Fibroblast of skin of scalp (primary cell): ENCODE measurements at places on chromosomes 4 and X.
A peak's percentile ranks its signal among the peaks of the same experiment; 100 is the strongest.

DNA sequence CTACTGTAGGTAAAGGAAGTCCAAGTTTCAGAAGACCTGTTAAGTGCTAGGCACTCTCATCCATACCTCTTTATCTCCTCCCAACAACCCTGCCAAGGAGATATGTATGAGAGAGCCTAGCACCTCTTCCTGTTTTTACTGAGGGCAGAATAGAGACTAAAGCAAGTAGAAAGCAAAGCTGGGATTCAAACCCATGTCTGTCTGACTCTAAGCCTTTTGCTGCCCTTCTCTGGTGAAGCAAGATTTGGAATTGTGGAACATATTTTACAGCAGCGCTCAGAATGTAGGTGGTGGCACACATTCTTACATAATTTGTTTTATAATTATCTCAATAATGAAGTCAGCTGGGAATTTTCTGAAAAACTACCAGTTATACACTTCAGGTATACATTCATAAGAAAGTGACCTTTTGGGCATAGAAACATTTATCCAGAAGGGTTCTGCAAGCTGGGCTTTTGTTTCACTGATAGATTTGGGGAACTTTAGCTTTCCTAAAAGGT lies 41.7 kb downstream of the SEPTIN11 start:
- DNase-seq = peak; percentile 53

- DNase-seq = no peak
These were observed 51.9 kb upstream of the SLC6A14 start for GRCh38 chrX:116384406-116384954.

DNA sequence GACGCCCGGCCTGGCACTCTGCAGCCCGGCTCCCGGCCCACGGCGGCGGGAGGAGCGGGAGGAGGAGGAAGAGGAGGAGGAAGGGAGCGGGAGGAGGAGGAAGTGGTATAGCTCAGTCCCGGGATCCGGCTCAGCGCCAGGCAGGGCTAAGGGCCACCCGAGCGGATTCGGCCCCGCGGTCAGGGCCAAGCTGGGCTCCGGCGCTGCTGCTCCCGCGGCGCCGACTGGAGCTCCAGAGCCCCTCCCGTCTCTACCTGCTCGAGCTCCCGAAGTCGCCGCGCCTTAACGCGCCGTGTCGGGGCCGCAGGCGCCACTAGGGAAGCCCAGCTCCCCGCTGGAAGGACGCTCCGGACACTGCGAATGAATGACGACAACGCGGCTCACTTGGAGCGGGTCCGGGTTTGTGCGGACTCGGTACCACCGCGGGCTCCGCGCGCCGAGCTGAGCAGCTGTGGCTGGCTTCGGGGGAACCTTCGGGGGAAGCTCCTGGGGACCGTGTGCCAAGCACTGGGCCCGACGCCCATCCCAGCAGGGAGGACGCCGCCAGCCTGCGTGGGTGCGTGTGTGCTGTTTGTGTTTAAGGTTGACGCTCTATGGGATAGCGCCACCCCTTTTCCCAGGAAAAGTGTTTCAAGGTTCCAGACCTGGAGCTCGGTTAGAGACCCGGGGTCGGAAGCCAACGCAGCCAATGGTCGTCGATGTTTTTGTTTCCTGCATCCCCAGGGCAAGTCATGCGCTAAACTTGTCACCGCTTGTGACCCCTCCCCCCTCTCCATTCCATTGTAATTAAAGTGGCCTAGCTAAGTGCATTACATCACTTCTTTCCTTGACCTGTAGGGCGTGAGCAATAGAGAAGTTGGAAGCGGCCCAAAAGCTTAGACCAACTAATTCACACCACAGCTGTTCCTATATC lies at the start of gene TBC1D9:
TBC1D9 (minus strand) TSS at position 67 of the 913 bp plus-strand sequence. CDS start 340 bp downstream, outside the sequence.
- DNase-seq = peak; percentile 84

GRCh38 chr4:71261633-71262121 lies 77.1 kb upstream of the SLC4A4 start:
- no peak for DNase-seq

DNA sequence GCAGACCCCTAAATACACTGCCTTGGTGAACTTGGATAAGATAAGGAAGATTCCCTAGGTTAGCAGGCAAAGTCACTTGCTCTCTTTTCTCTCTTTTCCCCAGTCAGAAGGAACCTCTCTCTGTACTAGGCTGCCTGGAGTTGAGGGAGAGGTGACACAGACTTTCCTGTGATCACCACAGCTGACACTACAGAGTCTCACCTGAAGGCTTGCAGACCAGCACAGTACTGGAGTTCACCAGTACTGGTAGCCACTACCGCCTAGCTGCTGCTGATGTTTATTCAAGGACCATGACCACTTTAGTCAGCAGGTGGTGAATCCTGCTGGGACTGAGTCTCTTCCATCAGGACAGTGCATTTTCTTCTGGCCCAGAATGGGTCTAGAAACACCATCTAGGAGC lies 63.3 kb downstream of the PTPN13 start:
- DNase-seq = no peak

GRCh38 chr4:48653217-48654014 lies 126.7 kb downstream of the FRYL start:
- peak; percentile 62 for DNase-seq

DNA sequence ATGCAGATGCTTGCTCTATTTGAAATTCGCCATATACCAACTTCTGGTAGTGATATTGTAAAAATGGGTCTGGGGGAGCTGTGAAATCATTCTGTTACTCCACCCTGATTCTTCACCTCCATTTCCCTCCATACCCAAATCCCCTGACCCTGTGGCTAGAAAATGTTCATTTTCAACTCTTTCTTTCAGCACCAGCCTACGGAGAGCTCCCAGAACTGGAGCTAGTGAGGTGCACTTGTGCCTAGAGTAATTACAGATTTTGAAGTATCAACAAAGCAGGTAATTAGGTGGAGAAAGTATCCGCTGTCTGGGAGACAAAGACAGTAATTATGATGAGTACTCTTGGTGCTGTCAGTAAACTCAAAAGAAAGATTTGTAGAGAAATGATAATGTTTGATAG lies 8.1 kb downstream of the ARHGAP36 start:
- no peak for DNase-seq

GRCh38 chrX:128250621-128251020 lies 198.4 kb upstream of the ACTRT1 start:
- DNase-seq = no peak

DNA sequence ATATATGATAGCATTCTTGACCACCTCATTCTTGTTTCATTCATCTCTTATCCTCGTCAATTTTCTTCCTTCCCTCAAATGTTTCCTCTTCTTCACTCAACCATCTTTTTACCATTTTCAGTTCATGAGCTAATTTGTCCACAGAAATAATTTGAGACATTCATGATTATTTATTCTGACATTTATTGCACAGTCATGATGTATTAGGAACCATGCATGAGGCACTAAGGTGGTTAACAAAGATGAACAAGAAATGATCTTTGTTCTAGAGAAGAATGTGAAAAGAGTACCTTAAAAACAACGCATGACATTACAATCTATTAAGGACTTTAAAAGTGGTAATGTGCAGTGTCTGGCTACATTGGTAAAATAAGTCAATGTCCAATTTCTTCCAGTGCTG lies 27.9 kb downstream of the TEC start:
- DNase-seq = no peak

DNA sequence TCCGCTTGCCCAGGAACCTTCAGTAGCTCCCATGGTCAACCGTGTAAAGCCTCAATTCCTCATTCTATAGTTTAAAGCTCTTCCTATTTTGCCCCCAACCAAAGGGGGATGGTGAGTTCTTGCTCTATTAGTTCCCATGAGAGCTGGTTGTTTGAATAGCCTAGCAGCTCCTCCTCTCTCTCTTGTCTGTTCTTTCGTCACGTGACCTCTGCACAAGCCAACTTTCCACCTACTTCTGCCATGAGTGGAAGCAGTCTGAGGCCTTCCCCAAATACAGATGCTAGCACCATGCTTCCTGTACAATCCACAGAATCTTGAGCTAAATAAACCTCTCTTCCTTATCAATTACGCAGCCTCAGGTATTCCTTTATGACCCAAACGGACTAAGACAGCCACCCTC lies 42.8 kb downstream of the ANXA5 start:
- no peak for DNase-seq

DNA sequence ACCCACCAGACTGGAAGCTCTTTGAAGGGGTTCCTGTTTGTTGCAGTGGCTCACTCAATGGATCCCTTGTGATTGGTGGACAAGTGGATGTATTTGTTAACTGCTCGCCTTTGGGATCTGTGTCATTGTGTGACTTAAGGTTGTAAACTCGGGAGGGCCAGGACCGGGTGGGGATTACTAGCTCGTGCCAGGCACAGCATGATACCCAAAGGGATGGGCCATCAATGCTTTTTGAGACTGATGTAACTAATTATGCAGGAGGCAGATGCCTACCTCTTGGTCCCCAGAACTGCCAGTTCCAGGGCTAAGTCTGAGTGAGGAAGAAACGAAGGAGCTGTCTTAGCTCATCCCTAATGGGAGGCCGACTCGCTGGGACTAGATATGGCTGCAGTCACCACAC lies 27.7 kb downstream of the UTP14A start:
- no peak for DNase-seq

DNA sequence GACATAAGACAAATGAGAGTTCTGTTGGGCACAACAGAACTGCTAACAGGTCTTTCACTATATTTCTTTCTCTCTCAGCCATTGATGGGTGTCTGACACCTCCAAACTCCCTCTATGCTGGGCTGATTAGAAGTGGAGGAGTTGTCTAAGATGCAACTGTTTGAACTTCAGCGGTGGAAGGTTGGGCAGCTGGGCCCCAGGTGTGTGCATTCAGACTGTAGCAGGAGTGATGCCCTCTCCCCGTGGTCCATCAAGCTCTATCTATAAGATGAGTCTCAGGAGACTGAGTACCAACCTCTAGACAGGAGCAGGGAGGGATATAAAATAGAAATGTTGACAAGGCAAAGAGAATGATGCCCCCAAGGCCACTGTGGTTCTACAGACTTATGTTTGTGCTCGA lies 28.2 kb upstream of the CHRNA9 start:
- DNase-seq = no peak

GRCh38 chr4:77817304-77818072 lies 1.7 kb downstream of the CNOT6L start:
- DNase-seq = no peak

DNA sequence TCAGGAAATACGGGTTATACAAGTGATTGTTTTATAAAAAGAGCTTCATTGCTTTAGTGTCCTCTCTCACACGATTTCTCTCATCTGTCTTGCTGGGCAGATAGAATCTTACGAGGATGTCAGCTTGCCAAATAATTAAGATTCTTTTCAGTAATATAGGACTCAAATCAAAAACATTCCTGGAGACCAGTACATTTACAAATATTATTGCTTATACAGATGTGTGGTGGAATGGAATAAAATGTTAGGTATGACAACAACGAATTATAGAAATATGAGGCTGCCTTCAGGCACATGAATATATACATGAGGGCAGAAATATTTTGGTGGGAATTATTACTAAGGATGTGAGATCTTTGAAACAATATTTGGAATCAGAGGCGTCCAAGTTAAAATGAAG lies 88.9 kb downstream of the GC start:
- peak; percentile 49 for DNase-seq

- DNase-seq = no peak
These were observed 701.1 kb upstream of the ATOH1 start for GRCh38 chr4:93127489-93127888.

- no peak for DNase-seq
These were observed 82.8 kb downstream of the PHOX2B start for GRCh38 chr4:41665636-41666207.

GRCh38 chr4:27928761-27929540 lies 1068.3 kb downstream of the STIM2 start:
- no peak for DNase-seq

GRCh38 chr4:85720735-85721134 lies 245.8 kb downstream of the ARHGAP24 start:
- peak; percentile 70 for DNase-seq

- peak; percentile 49 for DNase-seq
These were observed 15.4 kb upstream of the JADE1 start for GRCh38 chr4:128793859-128794672.

- DNase-seq = no peak
These were observed 857 bp downstream of the SCML1 start for GRCh38 chrX:17737986-17738713.

- no peak for DNase-seq
These were observed 7.4 kb upstream of the HDAC6 start for GRCh38 chrX:48794340-48794910.

DNA sequence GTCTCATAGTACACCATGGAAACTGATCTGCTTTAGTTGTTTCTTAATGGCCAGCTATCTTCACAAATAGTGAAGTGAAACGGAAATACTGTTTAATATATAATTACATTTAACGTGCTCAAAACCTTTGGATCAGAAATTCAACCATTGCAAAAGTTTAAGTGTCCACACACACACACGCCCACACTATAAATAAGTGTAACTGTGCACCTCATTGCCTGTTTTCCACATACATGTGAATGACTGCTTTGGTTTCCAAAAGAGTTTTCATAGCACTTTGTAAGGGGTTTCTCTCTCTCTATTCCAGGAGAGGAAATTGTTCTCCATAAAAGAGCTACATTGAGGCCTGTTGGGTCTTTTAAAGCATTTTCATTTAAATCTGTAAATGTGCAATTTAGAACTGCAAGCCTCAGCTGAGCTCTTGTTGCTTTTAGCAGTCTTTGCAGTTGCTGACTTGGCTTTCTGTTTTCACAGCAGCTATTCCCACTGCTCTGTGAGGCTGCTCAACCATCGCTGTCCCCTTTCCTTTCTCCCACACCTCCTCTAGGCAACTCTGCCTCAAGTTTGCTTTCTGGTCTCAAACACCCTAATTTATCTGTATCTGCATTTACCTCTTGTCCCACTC lies 94.5 kb downstream of the RAPGEF2 start:
- DNase-seq = no peak

DNA sequence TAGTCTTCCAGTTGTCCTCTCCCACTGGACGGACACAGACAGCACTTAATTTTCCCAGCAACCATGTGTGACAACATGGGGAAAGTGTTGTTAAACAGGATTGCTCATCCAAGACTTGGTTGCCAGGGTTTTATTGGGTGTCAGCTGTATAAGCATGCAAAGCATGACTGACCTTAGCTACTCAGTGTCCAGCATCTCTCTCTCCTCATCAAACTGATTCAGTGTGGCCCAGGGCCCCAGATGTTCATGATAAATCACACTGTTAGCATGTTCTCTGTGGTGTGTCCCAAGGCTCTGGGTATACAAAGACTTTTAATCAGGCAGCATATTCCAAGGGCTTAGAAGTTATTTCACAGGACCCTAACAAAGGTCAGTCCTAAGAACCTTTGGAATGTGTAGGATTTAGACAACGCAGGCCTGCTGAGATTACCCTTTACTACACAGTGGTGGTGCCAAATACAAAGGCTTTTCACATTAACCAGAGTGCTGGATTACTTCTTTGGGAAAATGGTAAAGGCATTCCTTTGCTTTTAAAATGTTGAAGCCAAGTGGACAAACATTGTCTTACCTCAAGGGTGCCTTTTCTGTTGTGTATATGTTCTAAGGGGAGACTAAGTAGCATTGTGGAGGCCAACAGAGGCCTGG lies 213.3 kb downstream of the GLUD2 start:
- DNase-seq = no peak

DNA sequence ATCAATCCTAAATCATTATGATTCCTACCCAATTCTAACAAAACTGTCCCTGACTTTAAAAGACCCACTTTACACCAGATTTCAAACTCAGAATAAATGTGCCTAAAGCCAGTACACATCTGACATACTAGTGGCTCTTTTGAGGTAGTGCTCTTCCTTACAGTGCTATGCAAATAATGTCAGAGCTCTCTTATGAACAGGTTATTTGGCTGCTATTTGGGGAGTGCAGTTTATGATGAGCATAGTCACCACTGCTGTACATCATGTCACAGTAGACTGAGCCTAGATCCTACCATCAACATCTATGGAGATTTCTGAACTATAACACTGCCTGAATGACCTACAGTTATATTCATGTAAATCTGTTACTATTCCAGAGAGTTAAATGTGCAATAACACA lies 50.4 kb upstream of the PAGE5 start:
- no peak for DNase-seq
